T-helper 2 cell treated with Interferon-gamma antibody and Interleukin-4, amounts not matched to agents 5 μg/mL and 100 μg/mL, for 36 hours (primary cell): ENCODE measurements at places on chromosomes 16 and 17.

DNA sequence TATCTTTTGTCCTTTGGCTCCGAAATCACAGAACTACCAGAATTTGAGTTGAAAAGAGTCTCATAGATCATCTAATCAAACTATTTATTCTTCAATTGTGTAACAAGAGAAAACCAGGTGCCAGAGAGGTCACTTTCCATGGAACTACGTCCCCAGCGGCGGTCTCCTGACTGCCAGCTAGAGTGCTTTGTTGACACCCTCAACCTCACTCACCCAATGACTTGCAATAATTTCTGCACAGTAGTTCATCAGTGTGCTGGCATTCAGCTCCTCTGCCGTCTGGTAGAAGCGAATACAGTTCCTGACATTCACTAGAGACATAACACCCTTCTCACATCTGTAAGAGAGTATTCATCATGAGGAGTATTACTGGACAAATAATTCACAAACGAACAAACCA, 54.2 kb downstream of the ANKFY1 start:
- peaks cover 56% of the 10 kb centered on the region for H3K36me3 ChIP-seq
- H3K4me3 ChIP-seq = no peak overlapping the region
- peaks cover 16% of the 10 kb centered on the region for H3K4me1 ChIP-seq
- no peaks in the 10 kb centered on the region for H3K27me3 ChIP-seq

GRCh38 chr17:15257258-15257788, 7.8 kb downstream of the PMP22 start:
- no peak overlapping the region for H3K27ac ChIP-seq
- H3K27me3 ChIP-seq = peaks cover 55% of the 10 kb centered on the region
- no peaks in the 10 kb centered on the region for H3K36me3 ChIP-seq
- peak; percentile 64 for DNase-seq

DNA sequence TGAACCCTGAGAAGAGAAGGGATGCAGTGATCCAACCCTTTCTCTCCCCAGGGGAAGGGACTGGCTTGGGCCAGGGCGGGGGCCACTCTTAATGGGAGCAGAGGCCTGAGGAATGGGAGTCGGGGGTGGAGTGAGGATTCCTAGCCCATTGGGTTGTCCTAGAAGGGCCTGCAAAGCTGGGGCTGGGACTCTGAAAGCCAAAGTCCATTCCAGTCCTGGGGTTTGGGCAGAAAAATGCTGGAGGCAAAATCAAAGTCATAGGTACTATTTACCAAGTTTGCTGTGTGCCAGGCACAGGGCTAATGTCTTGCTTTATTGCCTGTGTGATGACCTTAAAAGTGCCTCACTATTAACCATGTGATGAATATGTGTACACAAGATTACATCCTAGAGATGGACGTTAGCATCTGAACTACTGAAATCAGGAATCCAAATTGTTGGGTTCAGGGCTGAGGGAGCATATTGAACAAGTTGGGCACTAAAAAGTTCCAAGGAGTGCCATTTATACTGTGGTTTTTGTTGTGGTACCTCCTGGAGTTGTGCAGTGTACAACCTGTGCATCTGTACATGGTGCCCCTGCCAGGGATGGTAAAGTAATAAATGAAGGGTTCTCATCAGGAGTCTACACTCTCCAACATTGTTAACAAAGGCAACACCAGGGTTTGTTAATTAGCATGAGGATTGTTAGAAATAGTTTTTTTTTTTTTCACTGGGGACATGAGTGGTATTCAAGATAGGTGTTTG, 84.4 kb upstream of the NKD1 start:
- peaks cover 21% of the 10 kb centered on the region for H3K27me3 ChIP-seq
- no peak for DNase-seq
- no peaks in the 10 kb centered on the region for H3K4me1 ChIP-seq
- no peaks in the 10 kb centered on the region for H3K36me3 ChIP-seq

- H3K27me3 ChIP-seq = peaks cover 46% of the 10 kb centered on the region
- no peaks in the 10 kb centered on the region for H3K36me3 ChIP-seq
- no peak overlapping the region for H3K4me3 ChIP-seq
- H3K4me1 ChIP-seq = peaks cover 6% of the 10 kb centered on the region
These were observed 71.9 kb downstream of the RBBP6 start for GRCh38 chr16:24611310-24611709.

GRCh38 chr16:48421741-48422140, 36.5 kb upstream of the SIAH1 start:
- no peaks in the 10 kb centered on the region for H3K4me1 ChIP-seq
- H3K27ac ChIP-seq = no peak overlapping the region
- H3K36me3 ChIP-seq = no peaks in the 10 kb centered on the region
- DNase-seq = no peak
- no peaks in the 10 kb centered on the region for H3K27me3 ChIP-seq

DNA sequence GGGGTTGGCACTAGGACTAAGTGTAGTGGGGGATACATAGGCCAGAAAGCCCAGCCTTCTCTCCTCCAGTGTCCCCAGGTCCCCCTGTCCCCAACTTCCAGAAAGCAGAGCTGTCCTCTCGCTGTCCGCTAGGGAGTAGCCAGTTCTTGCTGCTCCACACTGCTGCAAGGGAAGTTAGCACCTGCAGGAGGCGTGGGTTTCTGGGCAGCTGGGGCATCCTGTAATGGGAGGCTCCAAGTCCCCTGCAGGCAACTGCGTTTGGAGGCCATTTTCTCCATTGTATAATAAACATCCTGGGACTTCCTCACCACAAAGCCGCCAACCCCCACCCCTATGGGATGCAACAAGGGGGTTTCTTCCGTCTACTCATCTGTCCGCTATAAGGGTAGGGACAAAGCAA, 1.7 kb downstream of the RPRML start:
- H3K36me3 ChIP-seq = no peaks in the 10 kb centered on the region
- H3K27me3 ChIP-seq = peaks cover 41% of the 10 kb centered on the region

GRCh38 chr17:82486231-82487094, 27.9 kb downstream of the NARF start:
- peak overlapping the region; percentile 35 for H3K4me3 ChIP-seq
- no peaks in the 10 kb centered on the region for H3K27me3 ChIP-seq
- H3K4me1 ChIP-seq = peaks cover 20% of the 10 kb centered on the region
- H3K27ac ChIP-seq = peak overlapping the region; percentile 76
- peaks cover 57% of the 10 kb centered on the region for H3K36me3 ChIP-seq

DNA sequence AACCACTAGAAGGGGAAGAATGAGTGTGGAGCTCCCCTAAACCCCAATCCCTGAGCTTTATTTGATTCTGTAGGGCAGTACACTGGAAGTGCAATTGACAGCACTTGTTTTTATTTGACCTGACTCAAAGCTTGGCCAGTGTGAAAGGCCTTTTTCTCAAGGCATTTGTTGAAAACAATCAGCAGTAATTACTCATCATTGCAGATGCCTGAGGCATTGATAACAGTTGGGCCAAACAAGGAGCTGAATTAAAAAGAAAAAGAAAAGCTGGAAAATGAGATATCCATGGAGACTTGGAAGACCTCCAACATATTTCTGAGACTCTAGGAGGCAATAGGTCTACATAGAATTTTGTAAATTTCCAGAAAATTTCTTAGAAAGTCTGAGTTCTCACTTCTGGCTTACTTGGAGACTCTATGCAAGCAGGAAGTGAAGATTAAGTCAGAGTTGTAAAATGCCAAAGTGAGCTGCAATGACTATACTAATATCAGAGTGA, 200.8 kb upstream of the KCNJ16 start:
- no peaks in the 10 kb centered on the region for H3K36me3 ChIP-seq
- no peaks in the 10 kb centered on the region for H3K4me1 ChIP-seq
- no peak for DNase-seq
- H3K27ac ChIP-seq = no peak overlapping the region
- H3K27me3 ChIP-seq = no peaks in the 10 kb centered on the region

GRCh38 chr16:87635541-87636049, 33.3 kb downstream of the JPH3 start:
- H3K36me3 ChIP-seq = no peaks in the 10 kb centered on the region
- peaks cover 11% of the 10 kb centered on the region for H3K27me3 ChIP-seq
- H3K27ac ChIP-seq = no peak overlapping the region
- DNase-seq = peak; percentile 39
- peak overlapping the region; percentile 59 for H3K4me3 ChIP-seq

DNA sequence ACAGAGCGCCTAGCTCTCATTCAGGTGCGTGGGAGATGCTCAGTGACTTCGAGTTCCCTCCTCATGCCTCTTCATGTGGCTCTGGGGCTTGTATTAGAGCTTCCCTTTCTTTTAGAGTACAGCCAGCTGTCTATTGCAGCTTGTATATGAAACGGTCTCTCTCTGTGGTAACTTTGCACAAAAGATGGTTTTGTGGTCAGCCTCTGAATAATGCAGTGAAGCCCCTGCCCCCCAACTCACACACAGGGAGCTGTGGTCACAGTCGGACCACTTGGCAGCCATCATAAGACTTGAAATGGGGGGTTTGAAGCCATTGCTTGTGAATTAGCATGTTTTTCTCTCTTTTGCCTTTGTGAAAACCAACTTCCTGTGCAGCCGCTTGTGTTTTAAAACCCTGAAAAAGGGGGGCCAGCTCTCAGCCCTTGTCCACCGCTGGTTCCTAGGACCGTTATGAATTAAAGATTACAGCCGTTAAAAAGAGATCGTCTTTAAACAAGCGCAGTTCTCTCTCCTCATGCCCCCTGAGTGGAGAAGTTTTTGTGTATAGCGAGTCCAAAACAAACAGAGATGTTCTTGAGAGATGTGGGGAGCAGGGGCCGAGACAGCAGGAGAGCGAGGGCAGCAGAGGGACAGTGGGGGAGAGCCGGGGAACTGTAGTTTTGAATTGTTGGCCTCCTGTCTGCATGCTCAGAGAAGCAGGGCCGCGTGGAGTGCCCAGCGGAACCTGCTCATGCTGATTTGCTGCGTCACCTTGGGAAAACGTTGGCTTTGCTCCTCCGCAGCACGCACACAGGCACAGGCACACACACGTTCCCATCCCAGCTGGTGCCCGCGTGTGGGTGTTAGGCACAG, 199.0 kb downstream of the MSI2 start:
- H3K27ac ChIP-seq = peak overlapping the region; percentile 87
- H3K27me3 ChIP-seq = no peaks in the 10 kb centered on the region
- peak; percentile 37 for DNase-seq
- peaks cover 59% of the 10 kb centered on the region for H3K4me1 ChIP-seq
- peak overlapping the region; percentile 75 for H3K4me3 ChIP-seq

DNA sequence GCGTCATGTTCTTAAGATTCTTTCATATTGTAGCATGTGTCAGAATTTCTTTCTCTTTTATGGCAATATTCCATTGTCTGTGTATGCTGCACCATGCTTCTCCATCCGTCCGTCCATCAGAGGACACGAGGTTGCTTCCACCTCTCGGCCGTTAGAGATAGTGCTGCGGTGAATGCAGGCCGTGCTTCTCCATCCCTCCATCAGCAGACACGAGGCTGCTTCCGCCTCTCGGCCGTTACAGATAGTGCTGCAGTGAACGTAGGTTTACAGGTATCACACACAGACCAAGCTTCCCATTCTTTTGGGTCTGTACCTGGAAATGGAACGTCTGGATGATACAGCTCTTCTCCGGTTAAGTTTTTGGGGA, 113.5 kb downstream of the CMIP start:
- no peak overlapping the region for H3K4me3 ChIP-seq
- H3K27ac ChIP-seq = no peak overlapping the region
- no peak for DNase-seq
- H3K4me1 ChIP-seq = peaks cover 12% of the 10 kb centered on the region
- peaks cover 3% of the 10 kb centered on the region for H3K36me3 ChIP-seq

DNA sequence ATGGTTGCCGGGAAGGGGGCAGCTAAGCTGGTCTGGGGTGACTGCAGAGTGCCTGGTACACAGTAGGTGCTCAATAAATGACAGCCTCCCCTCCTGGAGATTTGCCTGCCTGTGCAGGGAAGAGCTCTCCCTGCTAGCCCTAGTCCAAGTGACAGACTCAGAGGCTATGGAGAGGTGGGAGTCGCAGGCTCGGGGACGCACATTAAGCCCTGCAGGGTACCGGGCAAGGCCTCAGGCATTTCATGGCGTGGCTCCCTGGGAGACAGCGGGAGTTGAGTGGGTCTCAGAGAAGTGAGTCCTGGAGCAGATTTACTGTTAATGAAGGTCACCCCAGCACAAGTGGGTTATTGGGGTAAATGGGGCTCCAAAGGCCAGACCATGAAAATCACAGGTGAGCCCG, 132.2 kb upstream of the CDC42EP4 start:
- H3K36me3 ChIP-seq = no peaks in the 10 kb centered on the region
- no peak overlapping the region for H3K4me3 ChIP-seq
- H3K27ac ChIP-seq = no peak overlapping the region
- DNase-seq = no peak
- no peaks in the 10 kb centered on the region for H3K27me3 ChIP-seq

DNA sequence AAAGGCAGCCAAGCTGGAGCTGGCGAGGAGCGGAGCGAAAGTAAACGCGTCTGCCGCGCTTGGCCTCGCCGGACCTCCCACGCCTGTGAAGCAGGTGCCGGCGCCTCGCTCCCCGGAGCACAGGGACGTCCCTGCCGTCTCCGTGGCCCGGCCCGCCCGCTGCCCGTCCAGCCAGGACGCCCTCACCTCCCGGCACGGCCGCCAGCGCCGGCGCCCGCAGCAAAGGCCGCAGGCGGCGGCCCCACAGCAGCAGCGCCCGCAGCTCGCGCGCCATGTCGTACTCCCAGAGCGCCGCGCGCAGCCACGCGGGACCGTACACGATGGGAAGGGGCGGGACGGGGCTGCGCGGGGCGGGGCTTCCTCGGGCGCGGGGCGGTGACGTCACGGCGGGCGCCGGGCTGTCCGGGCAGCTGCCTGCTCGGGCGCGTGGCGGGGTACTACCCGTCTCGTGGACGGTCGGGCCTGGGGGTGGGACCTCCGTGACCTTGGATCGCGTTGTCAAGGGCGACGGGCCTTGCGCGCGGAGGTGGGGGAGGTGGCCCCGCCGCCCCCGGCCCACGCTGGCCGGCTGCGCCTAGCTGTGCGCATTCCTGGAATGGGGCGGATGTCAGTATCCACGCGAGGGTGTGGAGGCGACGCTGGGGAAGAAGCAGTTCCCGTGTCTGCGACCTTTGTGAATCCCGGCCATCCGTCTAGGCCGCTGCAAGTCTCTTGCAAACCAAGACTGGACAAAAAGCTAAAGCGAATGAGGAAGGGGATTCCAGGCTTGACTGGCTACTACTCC, at the start of gene TRAP1:
TRAP1 (minus strand) TSS at position 290 of the 784 bp plus-strand sequence; CDS start at position 274, 16 bp downstream.
- H3K36me3 ChIP-seq = peaks cover 15% of the 10 kb centered on the region
- peaks cover 21% of the 10 kb centered on the region for H3K4me1 ChIP-seq
- DNase-seq = peak; percentile 86
- H3K27ac ChIP-seq = peak within 1 kb of the TSS; percentile 90

DNA sequence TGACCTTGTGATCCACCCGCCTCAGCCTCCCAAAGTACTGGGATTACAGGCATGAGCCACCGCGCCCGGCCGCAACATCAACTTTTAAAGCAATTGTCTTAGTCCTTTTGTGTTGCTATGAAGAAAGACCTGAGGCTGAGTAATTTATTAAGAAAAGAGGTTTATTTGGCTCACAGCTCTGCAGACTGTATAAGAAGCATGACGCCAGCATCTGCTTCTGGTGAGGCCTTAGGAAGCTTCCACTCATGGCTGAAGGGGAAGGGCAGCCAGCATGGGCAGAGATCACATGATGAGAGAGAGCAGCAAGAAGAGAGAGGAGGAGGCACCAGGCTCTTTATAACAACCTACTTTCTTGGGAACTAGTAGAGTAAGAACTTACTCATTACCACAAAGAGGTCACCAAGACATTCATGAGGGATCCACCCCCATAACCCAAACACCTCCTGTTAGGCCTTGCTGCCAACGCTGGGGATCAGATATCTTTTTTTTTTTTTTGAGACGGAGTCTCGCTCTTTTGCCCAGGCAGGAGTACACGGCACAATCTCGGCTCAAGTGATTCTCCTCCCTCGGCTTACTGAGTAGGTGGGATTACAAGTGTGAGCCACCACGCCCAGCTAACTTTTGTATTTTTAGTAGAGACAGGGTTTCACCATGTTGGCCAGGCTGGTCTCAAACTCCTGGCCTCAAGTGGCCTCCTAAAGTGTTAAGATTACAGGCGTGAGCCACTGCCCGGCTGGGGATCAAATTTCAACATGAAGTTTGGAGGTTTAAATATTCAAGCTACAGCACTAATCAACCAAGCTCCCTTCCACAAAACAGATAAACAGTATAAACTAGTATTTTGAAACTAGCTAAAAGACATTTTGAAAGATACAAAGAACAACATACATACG, 21.4 kb upstream of the GPT2 start:
- H3K27me3 ChIP-seq = no peaks in the 10 kb centered on the region
- peaks cover 6% of the 10 kb centered on the region for H3K36me3 ChIP-seq
- peaks cover 27% of the 10 kb centered on the region for H3K4me1 ChIP-seq
- H3K27ac ChIP-seq = peak overlapping the region; percentile 64
- H3K4me3 ChIP-seq = no peak overlapping the region
